NCI-H2081 treated with DMSO at 0.1 percent for 48 hours (cell line): ENCODE measurements at places on chromosomes 2 and 18.

GRCh38 chr2:217705461-217705860 lies 297.3 kb downstream of the TNS1 start:
- DNase-seq = no peak

DNA sequence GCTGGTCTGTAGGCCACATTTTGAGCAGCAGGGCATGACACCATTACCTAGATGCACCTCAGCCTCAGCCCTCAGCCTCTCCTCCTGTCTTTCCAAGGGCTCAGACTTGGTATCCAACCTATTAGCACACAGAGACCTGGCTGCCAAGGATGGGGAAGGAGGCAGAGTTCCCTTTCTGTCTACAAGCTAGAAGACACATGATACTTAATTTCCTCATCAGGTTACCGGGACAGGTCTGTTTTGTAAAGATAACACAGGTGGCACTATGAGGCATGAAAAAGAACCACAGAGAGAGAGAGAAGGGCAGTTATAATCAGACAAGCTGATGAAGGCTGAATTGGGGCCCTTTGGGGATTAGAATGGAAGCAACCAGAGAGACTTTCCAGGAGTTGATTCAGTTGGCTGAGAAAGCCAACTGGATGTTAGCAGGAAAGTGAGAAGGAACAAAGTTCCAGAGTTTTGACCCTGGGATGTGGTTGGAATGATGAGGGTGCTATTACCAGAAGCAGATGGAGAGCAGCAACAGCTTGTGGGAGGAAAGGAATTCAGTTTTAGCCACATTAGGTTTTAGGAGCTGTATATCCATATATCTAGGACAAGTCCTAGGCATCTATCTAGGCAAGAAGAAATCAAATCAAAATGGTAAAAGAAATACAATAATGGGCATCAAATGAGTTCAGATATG lies 46.0 kb upstream of the RMND5A start:
- DNase-seq = no peak

DNA sequence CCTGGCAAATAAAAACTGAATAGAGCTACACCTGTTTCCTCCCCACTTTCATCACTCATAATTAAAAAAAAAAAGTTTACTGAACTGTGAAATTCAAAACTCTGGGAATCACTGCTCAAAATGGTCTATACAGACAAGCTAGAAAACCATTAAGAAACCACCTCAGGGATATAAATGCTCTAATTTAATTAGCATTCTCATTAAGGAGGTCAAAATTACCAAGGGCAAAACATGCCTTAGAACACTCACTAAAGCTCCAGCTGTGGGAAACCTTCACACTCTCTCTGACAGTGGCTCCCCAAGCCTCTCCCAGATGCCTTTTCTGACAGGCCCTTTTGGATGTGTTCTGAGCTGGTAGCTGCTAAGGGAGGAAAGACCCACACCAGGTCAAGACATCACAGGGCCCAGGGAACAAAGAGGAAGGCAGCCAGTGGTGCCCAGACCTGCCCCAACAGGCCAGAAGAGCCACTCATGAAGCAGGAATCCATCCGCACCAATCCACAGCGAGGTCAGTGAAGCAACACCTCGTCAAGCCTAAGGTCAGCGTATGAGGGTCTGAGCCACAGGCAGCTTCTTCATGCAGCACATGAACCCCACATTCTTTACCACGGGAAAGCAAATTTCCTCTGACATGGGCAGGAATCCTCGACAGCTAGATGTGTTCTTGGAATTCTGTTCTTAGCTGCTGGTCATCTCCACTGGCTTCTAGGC lies 35.6 kb downstream of the XDH start:
- DNase-seq = no peak

DNA sequence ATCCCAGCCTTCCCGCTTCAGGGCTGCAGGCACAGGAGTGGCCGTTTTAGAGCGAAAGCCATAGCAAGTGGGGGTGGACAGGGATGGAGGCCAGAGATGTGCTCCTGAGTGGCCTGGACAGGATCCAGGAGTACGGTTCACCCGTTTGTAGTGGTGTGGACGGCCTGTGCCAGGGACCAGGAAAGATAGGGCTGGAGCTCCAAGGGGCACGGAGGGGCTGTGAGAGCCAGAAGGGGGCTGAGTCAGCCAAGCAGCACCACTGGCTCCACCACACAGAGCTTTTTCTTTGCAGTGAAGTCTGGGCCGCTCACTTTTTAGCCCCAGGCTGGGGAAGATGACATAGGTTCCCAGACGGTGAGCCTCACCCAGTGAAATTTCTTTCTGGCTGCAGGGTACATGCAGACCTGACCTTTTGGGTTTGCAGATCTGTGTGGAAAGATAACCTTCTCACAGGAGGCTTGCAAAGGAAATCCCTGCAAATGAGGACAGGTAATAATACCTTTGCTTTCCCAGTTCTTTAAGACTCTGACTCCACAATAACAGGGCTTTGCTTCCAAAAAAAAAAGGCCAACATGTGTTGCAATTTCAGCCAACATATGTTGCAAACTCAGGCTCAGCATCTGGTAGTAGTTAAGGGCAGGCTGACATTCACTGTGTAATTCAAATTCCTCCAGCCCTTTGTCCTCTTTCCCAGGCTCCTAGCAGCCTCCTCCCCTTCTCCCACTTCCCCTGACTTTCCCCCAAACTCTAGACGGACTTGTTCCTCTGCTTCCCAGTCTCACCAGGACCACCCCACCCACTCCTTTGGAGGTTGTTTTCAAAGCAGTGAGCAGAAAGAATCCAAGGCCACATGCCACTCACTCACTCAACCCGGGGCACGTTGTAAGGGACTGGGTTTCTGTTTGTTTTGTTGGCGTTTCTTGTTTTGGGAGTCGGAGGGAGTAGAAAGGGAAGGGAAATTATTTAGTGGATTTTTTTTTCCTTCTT lies 20.3 kb upstream of the LAPTM4A start:
- DNase-seq = no peak

DNA sequence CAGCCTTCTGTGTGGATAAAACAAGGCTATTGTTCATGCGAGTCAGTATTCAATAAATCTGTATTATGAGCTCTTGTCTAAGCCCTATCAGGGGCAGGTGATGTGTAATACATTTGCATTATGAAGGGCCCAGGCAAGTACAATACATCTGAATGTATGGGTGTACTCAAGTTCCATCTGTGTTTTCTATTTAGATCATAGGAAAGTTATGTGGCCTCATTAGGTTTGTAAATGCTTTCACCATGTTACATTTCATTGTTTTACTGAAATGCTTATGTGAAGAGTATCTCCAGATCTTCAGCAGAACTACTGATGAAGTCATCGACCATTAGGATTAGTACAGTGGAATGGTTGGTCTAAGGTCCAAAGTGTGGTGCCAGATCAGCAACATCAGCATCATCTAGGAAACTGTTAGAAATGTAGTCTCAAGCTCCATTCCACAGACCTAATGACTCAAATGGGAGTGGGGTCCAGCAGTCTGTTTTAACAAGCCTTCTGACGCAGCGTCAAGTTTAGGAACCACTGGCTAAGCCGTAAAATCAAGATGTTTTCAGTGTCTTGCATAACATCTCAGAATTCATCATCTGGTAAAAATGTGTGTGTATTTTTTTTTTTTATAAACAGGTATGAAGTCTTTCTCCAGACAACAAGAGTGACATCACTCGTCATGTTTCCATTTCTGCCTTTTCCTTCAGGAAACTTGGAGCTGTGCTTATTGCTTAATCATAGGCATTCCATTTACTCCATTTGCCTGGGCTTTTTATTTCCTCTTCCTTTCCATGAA lies 80.5 kb downstream of the LYPD6 start:
- DNase-seq = peak; percentile 23

DNA sequence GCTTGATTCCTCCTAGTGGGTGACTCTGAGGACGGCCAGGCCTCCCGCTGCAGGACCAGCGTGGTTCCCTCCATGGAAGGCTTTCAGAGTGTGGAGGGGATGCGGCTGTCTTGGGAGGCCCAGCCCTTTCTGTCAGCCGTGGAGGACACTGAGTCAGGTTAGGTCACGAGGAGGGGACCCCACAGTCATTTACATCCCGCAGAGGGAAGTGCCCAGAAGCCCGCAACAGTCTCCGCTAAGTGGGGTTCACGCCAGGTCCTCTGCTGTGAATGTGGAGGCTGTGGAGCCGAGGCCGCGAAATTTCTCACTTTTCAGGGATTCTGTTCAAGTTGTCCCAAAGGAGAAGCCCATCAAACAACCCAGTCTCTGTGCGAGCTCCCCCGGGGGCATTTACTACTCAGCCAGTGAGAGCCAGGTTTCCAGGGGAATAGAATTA lies 8.8 kb downstream of the ACKR3 start:
- DNase-seq = no peak

- no peak for DNase-seq
Observed at GRCh38 chr2:104164721-104165252, 689.1 kb upstream of the POU3F3 start.

- DNase-seq = no peak
Observed at GRCh38 chr2:197131558-197131855, 179.1 kb downstream of the ANKRD44 start.

GRCh38 chr18:23629444-23629946 lies 33.2 kb downstream of the ANKRD29 start:
- DNase-seq = no peak

DNA sequence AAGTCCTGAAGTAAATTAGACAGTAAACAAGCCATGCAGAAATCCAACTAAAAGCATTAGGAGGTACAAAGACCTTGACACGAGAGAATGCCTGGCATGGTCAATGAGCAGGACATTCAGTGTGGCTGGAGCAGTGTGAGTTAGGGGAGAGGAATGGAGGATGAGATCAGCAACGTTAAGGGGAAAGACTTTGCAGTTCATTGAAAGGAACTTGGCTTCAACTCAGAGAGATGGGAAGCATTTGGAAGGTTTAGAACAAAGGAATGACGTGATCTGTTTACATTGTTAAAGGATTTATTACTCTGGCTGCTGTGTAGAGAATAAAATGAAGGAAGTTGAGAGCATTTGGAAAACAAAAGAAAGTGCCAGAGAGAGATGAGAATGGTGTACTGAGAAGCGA lies 621.3 kb downstream of the XIRP2 start:
- no peak for DNase-seq

DNA sequence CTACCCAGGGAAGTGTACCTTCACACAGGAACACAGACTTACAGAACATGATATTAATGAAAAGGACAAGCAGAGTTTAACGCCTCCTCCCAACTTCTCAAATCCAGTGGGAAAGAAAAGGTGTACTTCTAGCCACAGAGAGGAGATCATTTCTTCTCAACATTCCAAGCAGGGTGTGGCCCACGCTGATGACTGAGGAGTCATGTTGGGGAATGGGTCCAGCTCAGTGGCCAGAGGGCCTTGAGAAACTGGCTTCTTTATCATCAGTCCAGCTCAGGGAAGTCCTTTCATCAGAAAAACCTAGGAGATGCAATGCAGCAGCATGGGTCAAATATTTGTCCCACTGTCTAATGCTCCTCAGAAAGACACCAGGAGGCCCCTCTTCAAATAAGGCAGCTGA lies 63.0 kb downstream of the RBM43 start:
- no peak for DNase-seq

DNA sequence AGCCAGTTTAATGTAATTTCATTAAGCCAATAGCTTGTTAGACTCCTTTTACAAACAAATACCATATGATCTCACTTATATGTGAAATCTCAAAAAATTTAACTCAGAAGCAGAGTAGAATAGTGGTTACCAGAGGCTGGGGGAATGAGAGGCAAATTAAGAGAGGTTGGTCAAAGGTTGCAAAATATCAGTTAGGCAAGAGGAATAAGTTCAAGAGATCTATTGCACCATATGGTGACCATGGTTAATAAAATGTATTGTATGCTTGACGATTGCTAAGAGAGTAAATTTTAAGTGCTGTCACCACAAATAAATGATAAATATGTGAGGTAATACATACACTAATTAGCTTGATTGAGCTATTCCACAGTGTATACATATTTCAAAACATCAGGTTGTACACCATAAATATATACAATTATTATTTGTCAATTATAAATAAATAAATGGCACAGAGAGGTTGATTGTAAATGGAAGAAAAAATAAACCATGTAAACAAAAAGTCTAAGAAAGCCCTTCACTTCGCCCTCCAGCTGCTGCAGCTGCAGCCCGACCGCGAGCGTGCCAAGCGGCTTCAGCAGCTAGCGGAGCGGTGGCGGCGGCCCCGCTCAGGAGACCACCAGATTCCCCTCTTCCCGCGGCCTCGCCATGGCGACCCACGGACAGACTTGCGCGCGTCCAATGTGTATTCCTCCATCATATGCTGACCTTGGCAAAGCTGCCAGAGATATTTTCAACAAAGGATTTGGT lies 23.0 kb upstream of the ACTR2 start:
- no peak for DNase-seq

GRCh38 chr2:240237609-240238174 lies 97.2 kb upstream of the OTOS start:
- DNase-seq = no peak

DNA sequence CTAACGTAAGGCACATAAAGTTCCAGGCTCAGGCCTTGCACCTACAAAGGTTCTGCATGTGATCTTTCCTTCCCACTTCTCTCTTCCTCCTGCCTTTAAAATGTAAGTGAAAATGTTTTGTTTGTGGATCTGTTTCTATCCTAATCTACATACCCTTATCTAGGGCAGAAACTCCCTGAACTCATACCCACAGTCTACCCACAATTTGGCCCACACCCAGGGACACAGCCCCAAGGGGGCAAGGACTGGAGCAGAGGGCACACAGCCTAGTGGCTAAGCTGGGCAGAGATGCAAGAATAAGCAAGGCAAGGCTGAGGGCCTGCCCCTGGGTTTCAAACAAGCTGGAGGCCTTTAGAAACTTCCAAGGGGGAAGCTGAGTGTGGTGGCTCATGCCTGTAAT lies 71.0 kb downstream of the HS1BP3 start:
- no peak for DNase-seq

GRCh38 chr2:157056200-157056676 lies 201.3 kb upstream of the GALNT5 start:
- no peak for DNase-seq
